ENCODE measurements at places on chromosomes 12 and 14.

DNA sequence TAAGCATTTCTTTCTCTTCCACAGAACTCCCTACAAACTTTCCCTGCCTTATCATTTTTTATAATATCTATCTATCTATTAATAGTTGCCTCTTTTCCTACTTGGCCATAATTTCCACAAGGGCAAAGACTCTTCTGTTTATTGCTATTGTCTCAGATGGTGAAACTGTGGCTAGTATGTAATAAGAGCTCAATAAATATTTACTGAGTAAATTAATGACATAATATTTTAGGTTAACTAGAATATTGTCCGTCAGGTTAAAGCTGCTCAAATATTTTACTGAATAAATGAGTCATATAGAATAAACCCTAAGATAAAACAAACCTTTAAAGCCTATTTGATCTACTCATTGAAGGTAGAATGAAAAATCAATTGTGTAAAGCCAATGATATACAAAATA is 240.5 kb downstream of the PPFIA2 start:
- no peak for DNase-seq

- DNase-seq, result no peak
Observed at GRCh38 chr12:26551385-26551784, 281.6 kb downstream of the ITPR2 start.

DNA sequence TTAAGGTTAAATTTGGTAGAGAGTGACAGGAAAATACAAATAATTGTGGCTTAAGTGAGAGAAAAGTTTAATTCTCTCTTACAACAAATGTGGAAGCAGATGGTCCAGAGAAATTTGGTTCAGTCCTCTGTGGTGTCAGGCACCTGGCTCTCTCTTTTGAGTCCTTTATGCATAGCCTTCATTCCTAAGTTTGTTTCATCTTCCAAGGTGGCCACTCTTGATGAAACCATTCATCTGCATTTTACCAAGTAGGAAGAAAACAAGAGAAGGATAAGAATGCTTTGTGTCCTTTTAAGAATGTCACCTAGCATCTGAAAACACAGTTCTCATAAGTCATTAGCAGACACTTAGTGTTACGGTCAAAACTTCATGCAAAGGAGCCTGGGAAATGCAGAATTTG is 442.5 kb downstream of the CCER1 start:
- DNase-seq, result no peak

DNA sequence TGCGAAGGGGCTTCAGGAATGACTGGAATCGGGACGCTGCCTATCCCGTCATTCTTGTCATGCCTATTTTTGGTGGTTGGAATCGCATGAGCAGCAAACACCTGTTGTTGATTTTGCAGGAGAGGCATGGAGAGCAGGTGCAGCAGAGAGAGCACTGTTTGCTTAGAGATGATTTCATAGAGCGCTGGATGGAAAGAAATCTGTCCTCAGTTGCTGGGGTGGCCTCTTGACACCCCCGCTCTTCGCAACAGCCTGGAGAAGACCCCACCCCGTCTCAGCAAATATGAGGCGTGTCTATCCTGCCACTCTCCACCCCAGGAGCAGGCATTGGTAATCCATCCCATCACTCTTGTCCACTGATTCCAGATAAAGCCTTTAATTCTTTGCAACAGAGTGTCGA is 19.3 kb upstream of the NCOR2 start:
- DNase-seq, result no peak

- DNase-seq, result no peak
Observed at GRCh38 chr12:119236372-119236771, 57.6 kb downstream of the HSPB8 start.

- no peak for DNase-seq
Observed at GRCh38 chr14:51457843-51458562, 193.7 kb upstream of the FRMD6 start.

DNA sequence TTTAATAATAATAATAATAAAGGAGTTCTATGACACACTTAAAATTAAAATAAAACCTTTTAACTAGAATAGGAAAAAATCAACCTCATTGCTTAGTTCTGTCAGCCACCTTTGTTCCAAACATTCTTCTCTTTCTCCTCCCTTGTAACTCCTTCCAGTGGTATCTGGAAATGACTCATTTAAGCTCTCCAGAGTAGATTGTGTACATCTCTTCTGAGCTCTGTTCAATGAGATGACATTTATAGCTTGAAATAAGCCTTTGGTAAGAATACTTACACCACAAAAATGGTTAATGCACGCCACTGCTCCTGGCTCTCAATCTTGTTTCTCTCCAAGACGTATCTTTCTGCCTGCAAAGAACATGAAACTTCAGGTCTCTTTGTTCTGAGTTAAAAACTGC is 70.3 kb downstream of the STAB2 start:
- DNase-seq, result no peak

- no peak for DNase-seq
Observed at GRCh38 chr14:92794547-92794941, 439 bp downstream of the GOLGA5 start.

DNA sequence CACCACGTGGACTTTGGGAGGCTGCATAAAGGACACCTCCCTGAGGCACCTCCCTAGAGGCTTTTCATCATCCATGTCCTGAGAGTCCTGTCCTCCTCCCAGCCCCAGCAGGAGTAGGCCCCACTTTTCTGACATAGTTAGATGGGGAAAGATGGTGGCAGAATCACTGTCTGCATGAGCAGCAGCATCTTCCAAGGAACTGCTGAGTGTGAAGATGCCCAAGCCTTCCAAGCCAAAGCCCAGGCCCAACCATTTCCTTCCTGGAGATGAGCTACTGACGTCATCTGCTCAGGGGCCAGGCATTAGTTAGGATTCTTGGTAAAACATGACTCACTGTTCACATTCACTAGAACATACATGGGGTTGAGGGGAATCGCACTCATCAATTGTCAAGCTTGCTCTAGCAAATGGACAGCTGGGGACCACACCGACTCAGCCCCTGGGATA is 37.3 kb downstream of the VDR start:
- DNase-seq, result no peak

DNA sequence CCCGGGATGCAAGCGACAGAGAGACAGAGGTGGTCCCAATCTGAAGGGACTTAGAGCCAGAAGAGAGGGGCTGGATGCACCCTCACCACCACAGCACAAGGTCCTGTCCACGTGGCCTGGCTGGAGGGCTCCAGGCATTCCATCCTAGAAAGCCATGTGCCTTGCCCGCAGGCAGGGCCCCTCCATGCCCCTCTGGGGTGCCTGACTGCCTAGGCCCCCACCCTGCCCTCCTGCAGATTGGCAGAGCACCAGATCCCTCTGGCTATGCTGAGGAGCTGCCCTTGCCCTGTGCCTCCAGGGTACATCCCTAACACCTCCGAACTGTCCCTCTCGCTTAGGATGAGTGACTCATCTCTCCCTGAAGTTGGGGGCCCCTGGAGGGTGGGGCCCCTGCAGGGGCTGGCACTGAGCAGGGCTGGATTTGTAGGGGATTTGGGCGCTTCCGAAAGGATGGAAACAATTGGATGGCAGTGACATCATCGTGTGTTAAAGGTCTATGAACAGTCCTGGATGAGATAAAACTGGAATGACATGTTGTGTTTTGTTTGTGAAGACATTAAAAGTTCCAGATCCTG is 50.9 kb downstream of the CHGA start:
- no peak for DNase-seq

- no peak for DNase-seq
Observed at GRCh38 chr12:52238207-52238840, 5.3 kb downstream of the KRT7 start.

DNA sequence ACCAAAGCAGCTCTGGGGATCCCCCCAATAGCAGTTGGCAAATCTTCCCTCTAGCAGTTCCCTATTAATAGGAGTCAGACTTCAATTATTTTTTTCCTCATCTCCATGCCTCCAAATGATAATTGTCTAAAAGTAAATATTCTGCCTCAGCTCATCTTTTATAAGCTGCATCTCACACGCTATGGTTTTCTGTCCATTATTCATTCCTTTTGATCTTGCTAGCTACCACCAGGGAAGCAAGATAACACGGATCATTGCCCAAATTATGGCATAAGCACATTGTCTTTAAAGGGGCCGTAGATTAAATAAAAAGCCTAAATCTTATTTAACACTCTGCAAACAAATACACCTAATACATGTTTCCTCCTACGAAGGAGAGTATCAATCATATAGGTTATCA is 670.8 kb upstream of the FLRT2 start:
- no peak for DNase-seq

DNA sequence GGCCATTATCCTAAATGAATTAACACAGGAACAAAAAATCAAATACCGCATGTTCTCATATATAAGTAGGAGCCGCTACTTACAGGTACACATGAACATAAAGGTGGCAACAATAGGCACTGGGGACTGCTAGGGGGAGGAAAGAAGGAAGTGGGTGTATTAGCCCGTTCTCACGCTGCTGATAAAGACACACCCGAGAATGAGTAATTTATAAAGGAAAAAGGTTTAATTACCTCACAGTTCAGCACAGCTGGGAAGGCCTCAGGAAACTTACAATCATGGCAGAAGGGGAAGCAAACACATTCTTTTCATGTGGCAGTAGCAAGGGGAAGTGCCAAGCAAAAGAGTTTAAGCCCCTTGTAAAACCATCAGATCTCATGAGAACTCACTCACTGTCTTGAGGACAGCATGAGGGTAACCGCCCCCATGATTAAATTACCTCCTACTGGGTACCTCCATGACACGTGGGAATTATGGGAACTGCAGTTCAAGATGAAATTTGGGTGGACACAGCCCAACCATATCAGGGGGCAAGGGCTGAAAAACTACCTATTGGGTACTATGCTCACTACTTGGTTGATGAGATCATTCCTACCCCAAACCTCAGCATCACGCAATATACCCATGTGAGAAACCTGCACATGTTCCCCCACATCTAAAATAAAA is 16.4 kb upstream of the MIA2 start:
- DNase-seq, result no peak

GRCh38 chr14:50045039-50045711 is 71.2 kb downstream of the VCPKMT start:
- DNase-seq, result peak; percentile 26

DNA sequence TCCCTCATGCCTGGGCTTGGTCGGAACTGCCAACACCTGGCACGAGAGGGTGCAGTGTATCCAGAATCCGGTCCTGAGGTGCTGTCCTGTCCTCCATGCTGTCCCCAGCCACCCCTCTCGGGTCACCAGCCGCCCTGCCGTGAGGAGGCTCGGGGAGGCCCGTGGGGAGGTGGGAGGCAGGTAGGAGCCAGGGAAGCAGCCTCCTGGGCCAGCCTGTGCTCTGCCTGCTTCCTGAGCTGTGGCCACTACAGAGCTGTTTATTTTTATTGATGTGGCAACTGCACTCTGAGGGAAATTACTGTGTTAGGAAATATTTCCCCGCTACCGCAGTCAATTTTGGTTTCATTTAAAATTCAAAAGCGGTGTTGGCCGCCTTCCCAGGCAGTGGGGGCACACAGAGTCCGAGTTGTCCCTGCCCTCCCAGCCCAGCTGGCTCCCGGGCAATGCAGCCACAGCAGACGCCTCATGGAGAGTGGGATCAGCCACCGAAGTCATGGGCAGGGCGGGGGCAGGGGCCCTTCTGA is 18.3 kb downstream of the NOC4L start:
- no peak for DNase-seq

DNA sequence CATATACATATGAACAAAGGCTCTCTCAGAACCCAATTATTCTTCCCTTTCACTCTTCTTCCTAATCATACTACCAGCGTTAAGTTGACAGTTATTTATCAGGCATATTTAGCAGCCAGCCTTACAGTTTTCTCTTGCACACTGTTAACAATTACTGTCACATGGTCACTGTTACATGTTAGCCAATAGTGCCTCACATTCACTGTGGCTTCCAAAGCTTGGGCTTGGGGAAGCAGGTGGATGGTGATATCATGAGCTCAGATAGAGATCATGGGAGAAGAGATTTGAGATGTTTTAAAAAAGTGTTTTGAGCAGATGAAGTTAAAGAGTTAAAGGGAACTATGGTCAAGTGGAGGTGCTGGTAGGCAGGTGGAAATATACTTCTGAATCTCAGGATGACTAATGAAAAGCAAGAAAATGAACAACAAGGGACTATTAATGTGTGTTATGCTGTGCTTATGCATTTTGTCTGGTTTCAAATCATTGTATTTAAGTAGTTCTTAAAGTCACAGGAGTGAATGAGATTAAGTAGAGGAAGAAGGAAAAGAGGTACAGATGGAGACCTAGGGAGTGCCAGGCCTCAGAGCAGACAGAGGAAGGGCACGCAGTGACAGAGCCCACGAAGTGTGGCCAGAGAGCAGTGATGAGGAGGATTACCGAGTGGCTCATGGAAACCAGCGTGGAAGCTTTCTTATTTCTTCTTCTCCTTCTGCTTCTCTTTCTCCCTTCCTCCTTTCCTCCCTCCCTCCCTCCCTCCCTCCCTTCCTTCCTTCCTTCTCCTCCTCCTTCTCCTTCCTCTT is 39.6 kb downstream of the BICD1 start:
- DNase-seq, result no peak

DNA sequence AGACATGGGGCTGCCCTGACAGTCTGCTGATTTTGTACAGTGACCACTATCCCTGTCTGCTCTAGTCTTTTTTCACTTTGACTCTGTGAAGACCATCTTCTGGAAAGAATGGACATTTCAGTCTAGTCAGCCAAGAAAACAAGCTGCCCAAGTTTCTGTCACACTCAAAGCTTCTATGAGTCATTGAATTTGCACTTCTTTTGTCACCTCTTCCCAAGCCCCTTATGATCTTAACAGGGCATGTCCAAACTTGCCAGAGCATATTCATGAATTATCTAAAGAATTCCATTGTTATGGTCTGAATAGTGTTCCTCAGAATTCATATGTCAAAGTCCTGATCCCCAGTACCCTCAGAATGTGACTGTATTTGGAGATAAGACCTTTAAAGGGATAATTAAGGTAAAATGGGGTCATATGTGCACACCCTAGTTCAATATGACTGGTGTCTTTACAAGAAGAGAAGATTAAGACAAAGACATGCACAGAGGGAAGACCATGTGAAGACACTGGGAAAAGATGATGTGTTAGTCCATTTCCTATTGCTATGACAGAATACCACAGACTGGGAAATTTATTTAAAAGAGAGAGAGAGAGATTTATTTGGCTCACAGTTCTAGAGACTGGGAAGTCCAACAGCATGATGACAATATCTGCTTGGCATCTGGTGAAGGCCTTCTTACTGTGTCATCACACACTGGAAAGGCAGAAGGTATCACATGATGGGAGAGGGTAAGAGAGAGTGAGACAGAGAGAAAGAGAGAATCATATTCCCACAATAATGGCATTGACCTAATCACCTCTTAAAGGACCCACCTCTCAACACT is 242.6 kb downstream of the BTG1 start:
- no peak for DNase-seq

- no peak for DNase-seq
Observed at GRCh38 chr12:77060883-77061240, 4.5 kb downstream of the E2F7 start.

Data from stimulated activated CD4-positive, alpha-beta T cell treated with anti-CD3 and anti-CD28 coated beads, TNF-alpha, amount 100 ng/mL, for 1 hour (primary cell).